ENCODE measurements at places on chromosomes 6 and 20.

GRCh38 chr20:21725892-21726291, 20.4 kb downstream of the PAX1 start:
- no peak for DNase-seq

- no peak for DNase-seq
Measured at GRCh38 chr6:31624070-31624469, 3.6 kb downstream of the PRRC2A start.

DNA sequence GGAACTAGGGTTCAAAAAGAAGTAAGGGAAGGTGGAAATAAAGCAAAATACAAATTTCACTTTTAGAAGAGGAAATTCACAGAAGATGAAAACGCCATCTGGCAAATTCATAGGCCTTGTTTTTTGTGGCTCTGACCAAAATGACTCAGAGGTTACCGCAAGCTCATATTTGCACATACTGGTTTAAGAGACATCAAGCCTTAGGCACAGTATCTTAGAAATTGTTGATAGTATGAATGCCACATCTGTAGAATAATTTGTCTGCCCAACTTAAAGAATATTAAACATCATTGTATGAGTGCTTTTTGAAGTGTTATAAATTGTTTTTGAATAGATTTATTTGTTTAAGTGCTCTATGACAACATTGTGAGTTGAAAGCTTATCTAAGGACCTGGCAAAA, 10.6 kb downstream of the TAAR1 start:
- DNase-seq: no peak

- DNase-seq: no peak
Measured at GRCh38 chr6:6781172-6781872, 192.8 kb downstream of the LY86 start.

- DNase-seq: no peak
Measured at GRCh38 chr6:49552596-49552995, 2.1 kb downstream of the C6orf141 start.

DNA sequence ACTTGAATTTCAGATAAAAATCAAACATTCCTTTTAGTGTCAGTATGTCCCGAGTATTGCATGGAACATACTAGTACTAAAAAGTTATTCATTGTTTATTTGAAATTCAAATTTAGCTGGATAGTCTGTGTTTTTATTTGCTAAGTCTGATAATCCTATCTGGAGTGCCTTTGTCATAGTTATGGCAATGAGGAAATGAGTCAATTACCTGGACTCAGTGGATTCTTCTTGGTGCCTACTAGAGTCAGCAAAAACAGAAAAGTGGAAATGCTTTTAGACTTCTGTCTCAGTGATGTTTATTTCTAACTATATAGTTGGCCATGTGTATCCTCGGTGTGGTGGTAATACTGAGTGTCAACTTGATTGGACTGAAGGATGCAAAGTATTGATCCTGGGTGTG, 121.3 kb upstream of the EEF1E1 start:
- no peak for DNase-seq

DNA sequence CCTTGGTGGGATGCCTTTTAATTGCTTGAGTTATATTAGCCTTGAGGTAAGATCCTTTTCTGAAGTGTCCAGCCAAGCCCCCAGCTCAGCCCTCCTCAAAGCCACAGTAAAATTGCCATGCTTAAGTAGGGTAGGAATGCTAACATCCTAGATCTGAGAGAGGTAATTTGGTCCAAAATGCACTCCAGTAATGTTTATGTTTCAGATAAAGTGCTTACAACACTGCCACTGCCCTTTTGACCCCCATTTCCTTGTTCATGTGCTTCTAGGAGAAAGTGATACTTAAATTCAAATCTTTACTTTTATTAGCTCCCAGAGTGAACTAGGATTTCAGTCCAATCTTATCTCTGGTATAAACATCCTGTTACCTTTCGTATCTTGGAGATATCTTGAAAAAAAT, 318.0 kb downstream of the BMP2 start:
- no peak for DNase-seq

GRCh38 chr6:20028143-20028542, 184.1 kb downstream of the MBOAT1 start:
- DNase-seq: no peak
